ENCODE measurements at places on chromosomes 2 and 18. TPM values are rescaled to one million over a fixed set of nuclear protein-coding genes. Genes with fewer than 3 reads are reported as not detected.

Gene PCARE
- total RNA-seq = 1.0 TPM

- no peaks in the 10 kb centered on the region for H3K4me1 ChIP-seq
- H3K4me3 ChIP-seq = no peak overlapping the region
- H3K27me3 ChIP-seq = no peaks in the 10 kb centered on the region
- no peaks in the 10 kb centered on the region for H3K36me3 ChIP-seq
- no peak for DNase-seq
Observed at GRCh38 chr2:157887946-157888345, 11.8 kb upstream of the ACVR1 start.

DNA sequence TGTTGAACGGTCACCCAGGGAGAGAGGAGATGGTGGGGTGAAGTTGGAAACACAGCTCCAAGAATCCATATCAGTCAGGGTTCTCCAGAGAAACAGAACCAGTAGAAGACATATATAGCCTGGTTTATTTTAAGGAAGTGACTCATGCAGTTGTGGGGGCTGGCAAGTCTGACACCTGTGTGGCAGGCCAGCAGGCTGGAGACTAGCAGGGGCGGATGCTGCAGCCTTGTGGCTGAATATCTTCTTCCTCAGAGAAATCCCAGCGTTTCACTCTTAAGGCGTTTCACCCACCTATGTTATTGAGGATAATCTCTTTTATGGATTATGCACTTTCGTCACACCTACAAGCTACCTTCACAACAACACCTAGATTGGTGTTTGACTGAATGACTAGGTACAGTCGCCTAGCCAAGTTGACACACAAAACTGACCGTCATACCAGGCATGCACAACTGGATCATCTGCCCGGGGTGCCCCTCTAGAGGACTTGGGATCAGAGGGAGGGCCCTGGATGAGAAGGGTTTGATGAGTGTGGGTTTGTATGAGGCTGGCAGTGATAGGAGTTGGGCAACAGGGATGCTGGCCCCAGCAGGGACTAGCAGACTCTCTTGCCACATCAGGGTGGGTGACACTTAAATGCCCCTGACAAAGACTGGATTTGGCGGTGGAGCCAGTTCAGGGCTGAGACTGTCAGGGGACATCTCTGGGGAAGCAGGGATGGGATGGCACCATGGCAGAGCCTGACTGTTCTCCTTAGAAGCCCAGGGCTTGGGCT is 23.4 kb downstream of the MROH2A start:
- H3K4me3 ChIP-seq = no peak overlapping the region
- peak; percentile 6 for DNase-seq
- H3K36me3 ChIP-seq = no peaks in the 10 kb centered on the region
- no peak overlapping the region for H3K27ac ChIP-seq

DNA sequence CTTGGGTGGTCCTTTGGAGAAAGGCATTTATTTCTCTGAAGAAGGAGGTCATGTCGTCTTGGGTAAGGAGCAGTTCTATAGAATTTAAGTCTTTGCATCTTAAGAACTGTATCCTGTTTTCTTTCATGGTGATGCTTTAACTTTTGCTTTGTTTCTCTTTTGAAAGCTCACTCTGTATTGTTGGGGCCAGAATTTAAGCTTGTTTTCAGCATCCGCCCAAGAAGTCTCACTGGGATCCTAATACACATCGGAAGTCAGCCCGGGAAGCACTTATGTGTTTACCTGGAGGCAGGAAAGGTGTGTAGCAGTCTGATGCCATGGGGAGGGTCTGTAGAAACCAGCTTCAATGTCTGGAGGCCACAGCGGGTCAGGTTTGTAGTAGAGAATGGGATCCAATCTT is 64.7 kb upstream of the TTC39C start:
- no peaks in the 10 kb centered on the region for H3K36me3 ChIP-seq
- no peak overlapping the region for H3K4me3 ChIP-seq
- no peaks in the 10 kb centered on the region for H3K27me3 ChIP-seq
- no peak overlapping the region for H3K27ac ChIP-seq
- no peaks in the 10 kb centered on the region for H3K4me1 ChIP-seq
- no peak for DNase-seq

DNA sequence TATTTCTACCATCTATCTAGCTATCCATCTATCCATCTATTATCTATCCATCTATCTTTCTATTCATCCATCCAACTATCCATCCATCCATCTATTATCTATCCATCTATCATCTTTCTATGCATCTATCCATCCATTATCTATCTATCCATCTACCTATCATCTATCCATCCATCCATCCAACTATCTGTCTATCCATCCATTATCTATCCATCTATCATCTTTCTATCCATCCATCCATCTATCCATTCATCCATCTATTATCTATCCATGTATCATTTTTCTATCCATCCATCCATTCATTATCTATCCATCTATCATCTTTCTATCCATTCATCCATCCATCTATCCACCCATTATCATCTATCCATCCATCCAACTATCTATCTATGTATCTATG is 24.6 kb upstream of the ZNF407 start:
- no peak overlapping the region for H3K27ac ChIP-seq
- H3K4me1 ChIP-seq = no peaks in the 10 kb centered on the region
- no peaks in the 10 kb centered on the region for H3K27me3 ChIP-seq
- H3K36me3 ChIP-seq = no peaks in the 10 kb centered on the region
- H3K4me3 ChIP-seq = no peak overlapping the region

DNA sequence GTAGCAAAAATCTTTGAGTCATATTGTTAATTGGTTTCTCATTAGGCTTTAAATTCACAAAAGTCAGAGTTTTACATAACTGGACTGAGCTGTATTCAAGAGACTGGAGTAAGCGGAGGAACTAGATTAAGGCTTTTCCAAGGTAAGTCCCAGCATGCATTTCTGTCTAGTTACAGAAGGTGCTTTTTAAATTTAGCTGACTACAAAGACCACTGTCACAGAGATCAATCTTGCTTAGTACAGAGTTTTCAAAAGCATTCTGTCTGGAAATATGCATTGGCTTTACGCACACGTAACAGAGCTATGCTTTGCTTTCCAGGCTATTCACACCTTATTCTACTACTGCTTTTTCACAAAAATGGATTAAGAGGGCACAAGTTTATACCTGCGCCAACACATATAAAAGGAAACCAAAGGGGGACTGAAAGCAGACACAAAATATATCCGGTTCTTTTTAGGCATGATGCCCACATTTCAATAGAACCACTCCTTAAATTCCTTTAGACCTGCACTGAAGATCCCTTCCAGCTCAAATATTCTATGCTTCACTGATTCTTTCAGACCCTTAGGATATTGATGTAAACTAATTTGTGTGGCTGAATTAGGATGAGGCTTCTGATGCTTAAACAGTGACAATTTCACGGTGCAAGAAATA is 560.7 kb upstream of the CRIM1 start:
- H3K36me3 ChIP-seq = no peaks in the 10 kb centered on the region
- DNase-seq = no peak
- no peak overlapping the region for H3K4me3 ChIP-seq

Gene EML6
- 17.3 TPM for total RNA-seq

GRCh38 chr18:13522256-13522655 is 204.1 kb downstream of the FAM210A start:
- H3K36me3 ChIP-seq = no peaks in the 10 kb centered on the region
- H3K4me3 ChIP-seq = no peak overlapping the region
- no peak for DNase-seq
- H3K27me3 ChIP-seq = no peaks in the 10 kb centered on the region

Gene FBXO15
- 20.8 TPM for total RNA-seq

GRCh38 chr2:229445019-229445418 is 173.9 kb upstream of the PID1 start:
- H3K27ac ChIP-seq = peak overlapping the region; percentile 81
- peaks cover 25% of the 10 kb centered on the region for H3K4me1 ChIP-seq
- no peaks in the 10 kb centered on the region for H3K27me3 ChIP-seq
- H3K36me3 ChIP-seq = no peaks in the 10 kb centered on the region
- H3K4me3 ChIP-seq = no peak overlapping the region

Gene CCDC121
- 10.2 TPM for total RNA-seq

GRCh38 chr18:60506682-60507081 is 134.1 kb upstream of the MC4R start:
- no peak for DNase-seq
- H3K27ac ChIP-seq = no peak overlapping the region
- H3K36me3 ChIP-seq = no peaks in the 10 kb centered on the region
- no peak overlapping the region for H3K4me3 ChIP-seq
- H3K27me3 ChIP-seq = no peaks in the 10 kb centered on the region

DNA sequence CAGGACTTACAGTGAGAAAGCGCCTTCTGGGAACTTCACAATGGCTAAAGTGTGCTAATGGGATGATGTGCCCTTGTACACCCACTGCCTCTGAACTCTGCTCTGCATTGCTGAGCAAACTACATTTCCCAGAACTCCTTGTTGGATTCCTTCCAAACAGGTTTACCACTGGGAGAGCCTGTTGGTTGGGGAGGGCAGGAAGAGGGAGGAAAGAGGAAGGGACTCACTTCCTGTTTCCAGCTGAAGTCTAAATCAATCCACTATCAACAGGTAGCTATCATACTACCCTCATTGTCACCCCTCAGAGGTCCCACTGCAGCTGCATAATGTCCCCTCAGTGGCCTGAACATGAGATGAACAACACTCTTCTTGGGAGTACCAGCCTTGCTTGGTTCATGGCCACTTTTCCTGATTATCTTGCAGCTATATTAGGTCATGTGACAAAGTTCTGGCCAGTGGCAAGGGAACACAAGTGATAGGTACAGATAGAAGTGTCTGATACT is 109.7 kb downstream of the MSH2 start:
- no peaks in the 10 kb centered on the region for H3K4me1 ChIP-seq
- H3K27me3 ChIP-seq = no peaks in the 10 kb centered on the region
- H3K36me3 ChIP-seq = no peaks in the 10 kb centered on the region
- H3K4me3 ChIP-seq = no peak overlapping the region
- DNase-seq = peak; percentile 16

DNA sequence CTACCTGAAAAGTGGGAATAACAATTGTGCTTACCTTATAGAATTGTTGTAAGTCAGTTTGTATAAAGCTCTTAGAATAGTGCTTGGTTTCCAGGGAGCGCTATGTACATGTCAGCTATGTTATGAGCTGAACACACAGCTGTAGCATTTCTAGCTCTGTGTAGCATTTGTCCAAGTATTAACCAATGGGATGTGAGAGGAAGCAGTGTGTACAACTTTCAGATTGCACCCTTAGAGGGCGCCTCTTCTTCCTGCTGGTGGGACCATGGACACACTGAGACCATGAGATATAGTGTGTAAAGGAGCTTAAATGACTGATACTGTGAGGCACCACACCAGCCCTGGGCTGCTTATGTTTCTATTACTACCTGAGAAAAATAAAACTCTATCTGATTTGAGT is 380.2 kb downstream of the LNPK start:
- no peak for DNase-seq
- no peaks in the 10 kb centered on the region for H3K4me1 ChIP-seq
- H3K27me3 ChIP-seq = no peaks in the 10 kb centered on the region
- no peak overlapping the region for H3K27ac ChIP-seq
- no peak overlapping the region for H3K4me3 ChIP-seq

Gene PLCL1
- 2.1 TPM for total RNA-seq

Gene RRM2
- total RNA-seq = 18.1 TPM

Gene CHAC2
- total RNA-seq = 3.6 TPM

Gene KYNU
- total RNA-seq = 6.8 TPM

GRCh38 chr2:224410946-224411561 is 9.1 kb upstream of the FAM124B start:
- H3K4me3 ChIP-seq = no peak overlapping the region
- H3K36me3 ChIP-seq = no peaks in the 10 kb centered on the region
- no peak overlapping the region for H3K27ac ChIP-seq
- DNase-seq = no peak

Gene GAL3ST2
- total RNA-seq = 4.3 TPM

Gene CNDP1
- total RNA-seq = 1.3 TPM

DNA sequence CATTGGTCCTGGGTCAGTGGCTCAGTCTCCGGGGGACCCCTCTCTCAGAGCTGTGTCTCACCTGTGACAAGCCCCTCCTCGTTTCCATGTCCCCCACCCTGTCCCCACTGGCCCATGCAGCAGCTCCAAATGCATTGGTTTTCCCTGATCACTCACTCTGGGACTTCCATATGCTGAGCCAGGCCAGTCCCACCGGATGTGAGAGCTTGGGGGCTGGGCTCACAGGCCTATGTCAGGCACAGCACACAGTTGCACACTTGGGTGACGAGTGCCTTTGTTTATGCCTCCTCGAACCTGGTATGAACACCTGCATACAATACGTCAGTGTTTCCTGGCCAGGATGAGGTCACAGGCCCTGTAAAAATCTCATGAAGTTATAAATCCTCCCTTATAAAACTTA is 232.5 kb downstream of the TFCP2L1 start:
- no peak for DNase-seq
- H3K36me3 ChIP-seq = no peaks in the 10 kb centered on the region
- no peaks in the 10 kb centered on the region for H3K4me1 ChIP-seq
- no peak overlapping the region for H3K27ac ChIP-seq

All from testis (tissue), 5 donors.